Transverse colon (tissue), 4 donors: ENCODE measurements at places on chromosomes 16 and 17.

DNA sequence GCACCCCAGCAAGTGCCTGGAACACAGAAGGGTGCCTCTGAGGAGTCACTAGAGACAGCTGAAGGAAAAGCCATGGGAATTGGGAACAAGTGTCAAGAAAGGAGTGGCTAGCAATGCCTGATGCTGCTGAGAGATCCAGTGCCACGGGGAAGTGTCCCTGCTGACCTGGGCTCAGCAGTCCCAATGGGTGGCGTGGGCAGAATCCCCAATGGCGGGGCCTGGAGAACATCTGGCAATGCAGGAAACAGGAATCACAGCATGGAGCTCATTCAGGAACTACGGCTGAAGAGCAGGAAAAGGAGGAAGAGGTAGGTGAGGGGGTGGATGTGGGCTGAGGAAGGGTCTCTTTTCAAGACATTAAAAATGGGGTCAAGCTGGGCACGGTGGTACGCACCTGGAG lies 30.1 kb downstream of the UBE2O start:
- DNase-seq, result no peak

DNA sequence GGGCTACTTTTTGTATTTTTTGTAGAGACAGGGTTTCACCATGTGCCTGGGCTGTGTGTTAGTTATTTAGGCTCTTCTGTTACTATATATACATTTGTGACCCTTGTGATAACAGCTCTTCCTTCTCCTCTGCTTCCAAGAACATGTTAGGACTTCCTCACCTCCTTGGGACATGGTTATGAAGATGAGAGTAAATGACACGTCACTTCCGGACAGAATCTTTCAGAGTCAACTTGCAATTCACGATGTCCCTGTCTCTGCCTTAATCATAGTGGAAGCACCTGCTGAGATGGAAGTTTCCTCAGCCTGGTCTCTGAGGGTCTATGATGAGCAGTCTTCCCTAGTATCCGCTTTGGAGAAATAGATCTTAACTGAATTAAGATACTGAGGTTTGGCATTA lies 42.9 kb downstream of the CCDC42 start:
- DNase-seq, result no peak

GRCh38 chr16:50390914-50391716 lies 22.3 kb upstream of the BRD7 start:
- DNase-seq, result no peak

- DNase-seq, result no peak
These were observed 10.6 kb downstream of the TNFAIP1 start for GRCh38 chr17:28346199-28346580.
